ENCODE measurements at places on chromosomes 6 and 20. TPM values are rescaled to one million over a fixed set of nuclear protein-coding genes. Genes with fewer than 3 reads are reported as not detected.

- no peak for DNase-seq
Observed at GRCh38 chr6:155461556-155461955, 5.9 kb upstream of the NOX3 start.

GLP1R gene
- not detected for polyA plus RNA-seq

- no peak for DNase-seq
Observed at GRCh38 chr6:84811351-84811750, 47.0 kb upstream of the TBX18 start.

- no peak for DNase-seq
Observed at GRCh38 chr6:105488516-105489215, 85.8 kb upstream of the PREP start.

GRCh38 chr6:17454316-17455005 lies 61.1 kb downstream of the CAP2 start:
- DNase-seq, result peak; percentile 57

DNA sequence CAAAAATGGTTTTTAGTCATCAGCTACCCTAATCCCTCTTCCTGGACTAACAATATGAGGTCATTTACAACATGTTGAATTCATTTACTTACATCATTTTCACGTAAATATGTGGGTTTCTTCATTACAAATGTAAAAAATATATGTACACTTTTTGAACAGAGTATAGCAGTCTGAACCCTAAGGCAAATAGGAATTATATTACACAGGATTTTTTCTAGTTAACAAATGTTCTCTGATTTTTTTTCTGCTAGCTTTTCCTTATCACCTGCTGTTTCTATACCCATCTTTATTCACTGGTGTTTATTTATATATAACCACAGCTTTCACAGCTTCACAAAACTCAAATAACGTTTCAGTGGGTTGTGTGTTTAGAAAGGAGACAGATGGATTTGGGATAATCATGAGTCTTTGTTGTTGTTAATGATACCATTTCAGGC lies 21.0 kb upstream of the CD2AP start:
- no peak for DNase-seq

- DNase-seq, result no peak
Observed at GRCh38 chr6:119602215-119603178, 252.9 kb upstream of the MAN1A1 start.
